Activated CD4-positive, alpha-beta T cell treated with anti-CD3 and anti-CD28 coated beads, Interleukin-2, amount 10 ng/mL, durations not matched to agents 24 days and 14 days (primary cell): ENCODE measurements at places on chromosomes 4 and X. TPM values are rescaled to one million over a fixed set of nuclear protein-coding genes. Genes with fewer than 3 reads are reported as not detected.

The RTL3 gene
- not detected in 2 replicates for total RNA-seq

The CXCL9 gene
- 0.14 TPM in 1 of 2 replicates, not detected in the other for total RNA-seq

The FHL1 gene
- total RNA-seq: 14.0 and 15.2 TPM in 2 replicates

- H3K4me1 ChIP-seq: no peaks in the 10 kb centered on the region
- no peaks in the 10 kb centered on the region for H3K36me3 ChIP-seq
- no peak for DNase-seq
- H3K4me3 ChIP-seq: no peak overlapping the region
- H3K27me3 ChIP-seq: no peaks in the 10 kb centered on the region
- no peak overlapping the region for H3K27ac ChIP-seq
Observed at GRCh38 chrX:115949900-115950822, 220.4 kb upstream of the AGTR2 start.

The GPC3 gene
- 0.21 and 0.40 TPM in 2 replicates for total RNA-seq

DNA sequence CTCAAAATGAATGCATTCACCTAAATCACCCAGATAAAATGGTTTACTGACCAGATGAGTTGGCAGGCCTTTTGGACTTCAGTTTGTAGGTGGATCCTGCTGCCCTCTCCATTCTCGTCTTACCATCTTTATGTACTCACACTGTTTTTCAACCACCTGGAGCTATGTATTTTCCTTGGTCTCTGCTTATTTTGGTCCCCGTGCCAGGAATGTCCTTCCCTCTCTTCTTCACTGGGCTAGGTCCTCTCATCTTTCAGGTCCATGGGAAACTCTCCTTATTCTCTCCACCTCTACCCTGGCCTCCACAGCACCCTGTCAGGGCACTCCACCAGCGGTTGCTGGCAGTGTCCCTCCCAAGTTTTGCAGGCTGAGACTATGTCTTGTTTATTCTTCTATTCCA lies 2.6 kb downstream of the GPRIN3 start:
- peaks cover 59% of the 10 kb centered on the region for H3K4me1 ChIP-seq
- H3K27me3 ChIP-seq: no peaks in the 10 kb centered on the region
- peaks cover 23% of the 10 kb centered on the region for H3K36me3 ChIP-seq
- DNase-seq: no peak
- H3K4me3 ChIP-seq: peak overlapping the region; percentile 89
- H3K27ac ChIP-seq: peak overlapping the region; percentile 95
